ENCODE measurements at places on chromosomes 1 and 21.

GRCh38 chr1:30446508-30446907 lies 276.9 kb downstream of the MATN1 start:
- no peak for DNase-seq

DNA sequence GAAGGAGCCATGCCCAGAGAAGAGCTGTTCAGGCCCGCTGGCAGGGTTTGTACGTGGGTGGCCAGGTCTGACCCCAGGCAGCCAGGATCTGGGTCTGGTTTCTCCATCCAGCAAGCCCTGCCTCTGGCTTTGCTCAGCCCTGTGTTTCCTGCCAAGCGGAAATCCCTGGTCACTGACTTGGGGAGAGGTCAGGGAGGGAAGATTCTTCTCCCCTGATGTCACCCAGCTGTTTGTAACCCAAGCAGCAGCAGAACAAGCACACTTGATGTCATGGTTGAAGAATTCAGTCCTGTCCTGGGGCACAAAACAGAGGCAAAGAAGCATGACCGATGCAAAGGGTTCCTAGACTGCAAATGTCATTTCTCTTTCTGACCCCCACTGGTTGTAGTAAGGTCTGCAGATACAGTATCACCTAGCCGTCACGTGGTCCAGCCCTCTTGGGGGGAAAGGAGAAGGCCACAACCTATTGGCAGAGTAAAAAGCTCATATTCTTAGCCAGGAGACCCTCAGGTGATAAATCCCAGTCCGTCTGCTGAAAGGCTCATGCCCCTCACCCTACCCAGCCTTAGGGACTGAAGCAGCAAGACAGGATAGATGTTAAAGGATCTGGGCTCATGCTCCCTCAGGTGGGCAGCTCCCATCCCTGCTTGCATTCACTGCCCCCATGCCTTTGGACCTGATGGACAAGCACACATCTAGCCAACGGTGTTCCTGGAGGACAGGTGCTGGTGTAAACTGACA lies 120.9 kb downstream of the SYT2 start:
- DNase-seq = peak; percentile 97

GRCh38 chr1:199287647-199288046 lies 648.8 kb downstream of the PTPRC start:
- DNase-seq = no peak

- no peak for DNase-seq
Measured at GRCh38 chr1:168608796-168609715, 32.7 kb downstream of the XCL1 start.

DNA sequence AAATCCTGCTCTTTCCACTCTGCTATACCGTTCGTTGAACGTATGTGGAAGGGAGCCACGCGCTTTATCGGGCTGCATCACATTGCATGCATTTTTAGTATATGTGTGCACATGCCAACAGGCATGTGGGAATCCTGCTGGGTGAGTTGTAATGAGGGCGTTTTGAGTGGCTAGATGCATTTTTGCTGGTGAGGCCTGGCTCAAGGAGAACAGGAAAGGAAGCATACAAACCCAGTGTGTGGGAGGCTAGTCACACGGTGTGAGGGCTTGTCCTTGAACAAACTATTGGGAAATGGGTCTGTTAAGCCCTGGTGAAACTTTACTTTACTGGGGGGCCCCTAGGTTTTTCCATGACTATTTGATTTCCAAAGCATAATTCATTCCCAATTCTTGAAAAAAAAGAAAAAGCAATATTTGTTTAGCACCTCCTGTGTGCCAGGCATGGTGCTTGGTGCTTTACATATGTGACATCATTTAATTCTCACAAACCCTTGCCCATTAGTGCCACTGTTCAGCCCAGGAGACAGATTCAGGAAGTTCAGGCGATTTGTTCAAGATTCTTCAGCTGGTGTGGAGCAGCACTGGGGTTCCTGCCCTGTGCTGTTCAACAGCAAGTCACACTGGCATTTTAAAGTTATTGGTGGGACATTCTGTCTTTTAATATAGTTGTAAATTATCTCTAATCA lies 25.6 kb upstream of the JUN start:
- no peak for DNase-seq

- DNase-seq = no peak
Measured at GRCh38 chr1:39500862-39501389, 9.5 kb downstream of the BMP8A start.

DNA sequence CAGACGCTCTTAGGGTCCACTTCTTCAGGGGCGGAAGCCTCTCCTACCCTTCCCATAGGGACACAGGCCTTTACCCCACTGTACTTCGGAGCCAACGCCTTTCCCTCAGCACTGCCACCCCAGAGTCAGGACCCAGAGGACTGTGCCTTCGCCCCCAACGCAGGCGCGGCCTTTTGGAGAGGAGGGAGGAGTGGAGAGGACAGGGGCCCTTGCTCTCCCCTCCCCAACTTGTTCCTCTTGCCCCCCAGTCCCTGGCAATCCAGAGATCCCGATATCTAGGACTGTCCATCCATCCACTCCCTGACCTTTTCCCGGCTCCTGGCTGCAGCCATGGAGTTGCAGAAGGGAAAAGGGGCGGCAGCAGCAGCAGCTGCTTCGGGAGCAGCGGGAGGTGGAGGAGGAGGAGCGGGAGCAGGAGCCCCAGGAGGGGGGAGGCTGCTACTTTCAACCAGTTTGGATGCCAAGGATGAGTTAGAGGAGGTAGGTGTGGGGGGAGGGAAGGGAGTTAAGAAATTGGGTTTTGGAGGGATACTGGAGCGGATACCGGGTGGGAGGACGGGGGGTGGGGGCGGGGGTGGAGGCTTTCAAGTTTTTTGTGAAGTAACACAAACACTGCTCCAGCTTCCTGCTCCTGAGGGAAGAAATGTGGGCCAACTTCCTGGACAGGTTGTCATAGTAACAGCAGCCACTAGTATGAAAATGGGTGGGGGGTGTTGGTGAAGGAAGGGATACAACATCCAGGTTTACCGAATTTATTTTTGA lies 636 bp downstream of the INTS3 start:
- no peak for DNase-seq

- DNase-seq = peak; percentile 58
Measured at GRCh38 chr1:208652296-208653160, 408.3 kb upstream of the PLXNA2 start.

DNA sequence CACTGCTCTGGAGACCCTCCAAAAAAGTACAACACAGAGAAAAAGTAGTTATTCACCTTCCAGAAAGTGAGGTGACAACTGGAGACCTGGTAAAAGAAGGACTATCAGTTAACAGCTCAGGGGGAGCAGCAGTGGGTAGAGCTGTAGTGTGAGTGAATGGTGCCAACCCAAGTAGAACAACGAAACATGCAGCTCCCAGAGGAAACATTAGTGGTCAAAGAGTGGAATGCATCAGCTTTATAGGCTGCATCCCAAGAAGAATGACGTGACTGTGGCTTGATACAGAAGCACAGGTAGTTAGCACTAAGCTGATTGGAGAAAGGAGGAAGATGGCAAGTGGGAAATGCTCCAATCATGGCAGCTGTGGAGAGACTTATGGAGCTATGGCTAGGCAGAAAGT lies 275.7 kb upstream of the CAMK1G start:
- DNase-seq = no peak

GRCh38 chr1:50289495-50289894 lies 133.7 kb downstream of the DMRTA2 start:
- DNase-seq = no peak

GRCh38 chr1:908661-909060 lies 15.1 kb upstream of the SAMD11 start:
- DNase-seq = no peak

- no peak for DNase-seq
Measured at GRCh38 chr1:71650119-71650518, 569.3 kb upstream of the ZRANB2 start.

DNA sequence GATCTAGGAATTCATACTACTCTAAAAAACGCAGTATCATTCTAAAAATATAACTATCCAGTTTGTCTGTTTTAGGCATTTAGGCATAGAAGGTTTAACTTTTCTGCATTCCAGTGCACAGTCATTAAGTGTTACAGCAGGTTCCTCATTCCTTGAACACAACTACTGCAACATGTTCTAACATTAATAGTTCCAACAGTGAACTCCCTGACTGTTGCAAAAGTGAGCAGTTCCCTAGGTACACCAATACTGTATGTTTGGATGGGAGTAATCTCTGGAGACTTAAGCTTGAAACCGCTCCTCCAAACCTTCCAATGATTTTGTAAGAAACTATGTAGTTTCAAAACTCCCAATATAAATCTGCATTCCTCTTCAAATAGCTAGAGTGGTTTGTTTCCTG lies 46.2 kb downstream of the UCHL5 start:
- DNase-seq = no peak

- DNase-seq = no peak
Measured at GRCh38 chr1:60133000-60133673, 59.6 kb upstream of the C1orf87 start.

GRCh38 chr1:87155648-87156047 lies 173.0 kb upstream of the LMO4 start:
- DNase-seq = no peak

DNA sequence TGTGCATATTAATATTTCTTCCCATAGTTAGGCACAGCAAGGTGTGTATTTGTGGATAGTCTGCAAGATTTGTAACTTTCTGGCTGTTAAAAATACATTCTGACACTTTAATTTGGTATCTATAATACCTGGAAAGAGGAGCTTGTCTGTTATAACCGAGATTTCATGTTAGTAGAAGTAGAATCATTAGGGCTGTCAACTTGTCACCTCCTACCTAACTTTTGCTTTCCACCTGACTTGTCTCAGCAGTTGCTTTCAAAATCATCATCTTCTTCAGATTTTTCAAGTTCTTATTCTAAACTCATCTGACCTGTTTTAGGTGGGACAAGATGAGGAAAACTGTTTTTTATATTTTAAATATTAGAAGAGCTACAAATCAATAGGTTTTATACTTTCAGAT lies 11.0 kb downstream of the RWDD3 start:
- DNase-seq = no peak

DNA sequence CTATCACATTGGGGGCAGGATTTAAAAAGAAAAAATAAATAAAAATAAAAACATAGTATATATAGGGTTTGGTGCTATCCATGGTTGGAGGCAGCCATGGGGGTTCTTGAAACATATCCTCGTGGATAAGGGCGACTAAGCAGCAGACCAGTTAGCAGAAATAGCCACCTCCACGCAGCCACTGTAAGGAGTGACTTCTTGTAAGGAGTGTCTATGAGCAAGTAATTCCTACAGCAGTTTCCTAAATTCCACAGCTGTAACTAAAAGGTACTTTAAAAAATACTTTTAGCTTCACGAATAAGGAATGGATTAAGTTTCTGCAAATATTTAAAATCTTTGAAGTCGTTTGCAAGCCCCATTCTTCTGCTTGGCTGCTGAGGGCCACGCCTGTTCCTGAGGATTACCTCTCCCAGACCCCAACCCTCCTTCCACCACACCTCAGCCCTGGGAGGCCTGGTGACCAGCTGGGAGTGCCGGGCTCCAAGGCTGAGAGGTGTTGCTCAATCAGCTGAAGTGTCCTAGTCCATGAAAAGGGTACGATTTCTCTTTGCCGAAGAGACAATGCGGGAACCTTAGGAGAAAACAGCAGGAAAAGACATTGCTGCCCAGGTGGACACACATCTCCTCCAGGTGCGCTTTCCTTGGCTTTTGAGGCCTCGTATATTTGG lies 115.3 kb downstream of the ADSS2 start:
- no peak for DNase-seq

- DNase-seq = no peak
Measured at GRCh38 chr1:24302209-24302611, 16.9 kb upstream of the GRHL3 start.

- DNase-seq = no peak
Measured at GRCh38 chr1:67711855-67712212, 26.8 kb downstream of the GADD45A start.

DNA sequence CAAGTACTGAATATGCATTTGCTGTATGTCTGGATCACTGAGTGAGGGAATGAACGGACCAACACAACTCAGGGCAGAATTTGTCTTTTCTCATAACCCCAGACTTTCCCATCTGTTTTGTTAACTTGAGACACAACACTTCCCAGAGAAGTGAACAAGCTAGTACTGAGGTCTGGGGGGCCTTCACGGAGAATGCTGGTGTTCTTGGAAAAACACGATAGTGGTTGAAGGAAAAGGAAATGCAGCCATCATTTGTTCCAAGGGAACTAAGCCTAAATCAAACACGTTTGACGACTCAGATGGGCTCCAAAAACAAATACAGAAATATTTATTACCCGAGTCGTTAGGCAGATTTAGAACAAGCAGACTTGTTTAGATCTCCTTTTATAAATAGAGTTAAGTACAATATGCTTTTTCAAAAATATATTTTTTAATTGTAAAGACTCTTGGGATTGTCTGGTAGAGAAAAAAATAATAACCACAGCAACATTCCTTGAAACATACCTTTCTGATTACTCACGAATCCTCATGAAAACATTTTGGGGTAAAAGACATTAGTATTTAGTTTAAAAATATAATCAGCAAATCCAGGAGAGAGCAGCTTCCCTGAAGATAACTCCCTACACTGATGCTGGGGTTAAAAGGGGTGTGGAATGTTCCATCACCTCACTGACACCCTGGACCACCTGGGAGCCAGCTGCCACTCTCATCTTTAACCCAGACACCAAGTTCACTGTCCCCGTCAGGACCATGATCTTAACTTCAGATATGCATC lies 427.7 kb upstream of the RUNX1 start:
- peak; percentile 9 for DNase-seq

DNA sequence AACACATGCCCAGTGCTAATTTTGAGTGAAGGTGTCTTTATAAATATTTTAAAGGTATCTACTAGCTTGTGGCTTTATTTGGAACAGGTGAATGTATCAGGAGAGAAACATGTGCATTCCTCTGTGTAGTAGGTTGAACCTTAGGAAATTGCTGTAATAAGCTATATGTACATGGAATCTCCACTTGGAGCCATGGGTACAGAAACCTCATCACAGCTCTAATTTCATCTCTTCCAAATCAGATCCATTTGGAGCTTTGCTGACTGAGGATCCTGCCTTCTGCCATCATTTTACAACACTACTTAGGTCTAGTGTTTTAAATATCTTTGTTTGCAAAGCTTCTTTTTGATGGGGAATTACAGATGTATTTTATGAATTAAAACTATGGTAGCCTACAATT lies 2.1 kb downstream of the KCNK2 start:
- DNase-seq = no peak

GRCh38 chr1:173758980-173759379 lies 44.2 kb downstream of the KLHL20 start:
- no peak for DNase-seq

- DNase-seq = peak; percentile 32
Measured at GRCh38 chr1:87706203-87706602, 377.5 kb downstream of the LMO4 start.

DNA sequence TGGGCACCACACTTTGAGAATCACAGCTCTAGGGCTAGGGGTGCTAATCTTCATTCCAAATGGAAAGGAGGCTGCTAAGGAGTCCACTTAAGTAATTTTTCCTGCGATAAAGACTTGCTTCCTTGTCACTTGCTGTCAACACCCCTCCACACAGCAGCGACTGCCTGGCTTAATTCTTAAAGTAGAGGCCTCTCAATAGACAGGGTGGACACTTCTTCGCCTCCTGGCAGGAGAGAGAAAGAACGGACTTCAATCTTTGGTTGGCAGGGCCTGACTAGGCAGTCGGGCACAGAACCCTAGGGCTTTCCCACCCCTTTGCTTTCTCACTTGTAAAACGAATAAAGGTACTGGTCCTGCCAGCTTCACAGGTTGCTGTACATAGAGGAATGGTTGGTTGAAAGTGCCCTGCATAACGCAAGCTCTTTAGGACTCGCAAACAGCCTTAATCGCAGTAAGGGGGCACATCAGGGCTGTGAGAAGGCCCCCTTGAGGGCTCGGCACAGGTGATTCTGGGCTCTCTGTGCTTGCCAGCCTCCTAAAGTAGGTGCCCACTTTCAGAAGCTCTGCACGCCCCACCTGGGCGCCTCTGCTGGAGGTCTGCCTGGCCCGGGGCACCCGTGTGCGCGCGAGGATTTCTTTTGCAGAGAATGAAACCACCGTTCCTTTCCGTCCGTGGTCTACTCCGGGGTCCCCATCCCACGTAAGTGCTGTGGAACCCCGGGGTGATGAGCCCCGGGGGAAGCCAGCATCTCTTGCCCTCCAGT lies 47.6 kb upstream of the CD34 start:
- no peak for DNase-seq
